Left kidney (tissue), 8 donors: ENCODE measurements at places on chromosomes 16 and 17.
A peak's percentile ranks its signal among the peaks of the same experiment; 100 is the strongest.

- DNase-seq, result no peak
These were observed 478.4 kb upstream of the GOT2 start for GRCh38 chr16:59212492-59213024.

DNA sequence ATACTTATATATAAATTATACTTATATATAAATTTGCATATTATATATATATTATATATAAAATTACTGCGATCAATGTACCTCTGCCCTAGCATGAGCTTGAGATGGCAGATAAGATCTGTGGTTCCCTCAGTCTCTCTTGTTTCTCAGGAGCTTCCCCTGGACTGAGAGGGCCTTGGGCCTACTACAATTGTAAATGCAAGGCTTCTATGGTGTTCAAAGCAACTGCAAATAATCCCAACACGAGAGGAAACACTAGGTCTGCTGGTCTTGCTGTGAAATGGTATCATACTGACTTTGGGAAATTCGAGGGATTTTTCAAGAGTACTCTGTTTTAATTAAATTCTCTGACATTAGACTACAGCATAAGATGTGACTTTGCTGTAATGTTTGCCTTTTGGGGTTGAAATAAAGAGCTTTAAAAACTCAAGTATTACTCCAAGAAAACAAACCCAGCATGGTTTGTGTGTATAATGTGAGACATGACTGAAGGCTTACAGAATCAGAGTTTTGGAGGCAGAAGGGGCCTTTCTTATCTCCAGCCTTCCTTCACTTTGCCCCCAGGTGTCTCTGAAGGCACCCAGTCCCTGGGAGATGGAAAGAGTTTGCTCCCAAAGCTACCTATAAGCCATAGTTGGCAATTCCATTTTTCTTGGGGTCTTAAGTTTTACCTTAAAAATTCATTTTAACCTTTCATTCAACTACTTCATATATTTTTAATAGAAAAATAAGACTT, 24.2 kb downstream of the ACSM1 start:
- DNase-seq, result no peak

GRCh38 chr16:14198572-14198971, 127.5 kb downstream of the MRTFB start:
- no peak for DNase-seq

GRCh38 chr17:45149037-45149668, 878 bp downstream of the HEXIM1 start:
- DNase-seq, result peak; percentile 90

- DNase-seq, result no peak
These were observed 68.8 kb downstream of the CMIP start for GRCh38 chr16:81513204-81514040.

GRCh38 chr16:19212059-19212458, 44.0 kb downstream of the SYT17 start:
- no peak for DNase-seq
